ENCODE measurements at places on chromosomes 4 and X.
A peak's percentile ranks its signal among the peaks of the same experiment; 100 is the strongest.

DNA sequence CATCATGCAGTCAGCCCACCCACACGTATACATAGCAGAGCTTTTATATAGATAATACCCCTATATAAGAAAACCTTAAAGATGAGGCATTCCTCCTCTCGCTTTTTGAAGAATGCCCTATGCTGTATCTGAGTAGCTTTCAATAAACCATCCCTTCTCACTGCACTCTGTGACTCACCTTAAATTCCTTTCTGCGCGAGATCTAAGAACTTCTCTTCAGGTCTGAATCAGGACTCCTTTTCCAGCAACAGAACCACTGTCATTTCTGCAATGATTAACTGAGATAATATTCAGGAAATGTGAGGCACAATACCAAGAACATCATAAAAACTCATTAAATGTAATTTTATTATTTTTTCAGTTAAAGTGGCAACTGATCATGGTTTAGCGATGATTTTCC is 76.4 kb upstream of the DCLK2 start:
- DNase-seq = no peak
- no peaks in the 10 kb centered on the region for H3K4me1 ChIP-seq
- H3K27ac ChIP-seq = no peak overlapping the region
- no peaks in the 10 kb centered on the region for H3K36me3 ChIP-seq
- H3K27me3 ChIP-seq = peaks cover 3% of the 10 kb centered on the region

DNA sequence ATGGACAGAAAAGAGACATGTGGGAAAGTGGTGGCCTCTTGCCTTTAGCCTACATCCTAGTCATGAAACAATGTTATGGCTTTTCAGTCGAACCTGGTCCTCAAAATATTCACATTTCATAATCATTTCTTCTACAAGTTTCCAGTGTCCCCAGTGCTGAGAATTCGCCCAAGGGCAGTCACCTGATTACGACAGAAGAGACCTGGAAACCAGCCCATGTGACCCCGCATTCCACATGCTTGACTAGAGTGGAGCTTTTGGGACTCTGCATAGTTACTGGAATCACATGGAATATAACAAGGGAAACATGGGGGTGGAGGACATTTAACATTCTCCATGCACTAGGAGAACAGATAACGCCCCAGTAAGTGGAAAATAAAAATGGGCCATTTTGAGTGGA is 100.1 kb downstream of the PPARGC1A start:
- no peaks in the 10 kb centered on the region for H3K27me3 ChIP-seq
- H3K4me1 ChIP-seq = no peaks in the 10 kb centered on the region
- H3K36me3 ChIP-seq = no peaks in the 10 kb centered on the region
- no peak for DNase-seq

DNA sequence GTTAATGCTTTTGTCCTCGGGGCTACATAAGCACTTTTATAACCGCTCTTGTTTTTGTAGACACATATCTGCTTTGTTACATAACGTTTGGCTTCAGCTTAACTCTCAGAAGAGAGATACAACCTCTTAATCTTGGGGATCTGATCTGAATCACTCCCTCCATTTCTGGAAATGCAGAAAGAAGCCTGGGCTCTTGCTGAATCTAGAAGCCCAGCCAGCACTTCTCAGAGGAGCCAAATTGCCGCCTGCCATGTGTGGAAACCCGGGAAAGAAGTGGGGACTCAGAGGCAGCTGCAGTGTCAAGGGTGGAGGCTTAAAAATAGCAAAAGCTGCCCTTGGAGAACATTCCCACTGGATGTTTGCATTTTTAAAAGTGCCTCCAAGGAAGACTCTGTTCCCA is 69.3 kb upstream of the LDB2 start:
- H3K27me3 ChIP-seq = peaks cover 9% of the 10 kb centered on the region
- H3K4me1 ChIP-seq = no peaks in the 10 kb centered on the region
- no peak for DNase-seq
- no peaks in the 10 kb centered on the region for H3K36me3 ChIP-seq
- no peak overlapping the region for H3K27ac ChIP-seq

GRCh38 chr4:158356301-158356700 is 146.0 kb downstream of the TMEM144 start:
- no peaks in the 10 kb centered on the region for H3K4me1 ChIP-seq
- no peak overlapping the region for H3K27ac ChIP-seq
- H3K27me3 ChIP-seq = peaks cover 5% of the 10 kb centered on the region
- H3K36me3 ChIP-seq = no peaks in the 10 kb centered on the region
- no peak for DNase-seq

DNA sequence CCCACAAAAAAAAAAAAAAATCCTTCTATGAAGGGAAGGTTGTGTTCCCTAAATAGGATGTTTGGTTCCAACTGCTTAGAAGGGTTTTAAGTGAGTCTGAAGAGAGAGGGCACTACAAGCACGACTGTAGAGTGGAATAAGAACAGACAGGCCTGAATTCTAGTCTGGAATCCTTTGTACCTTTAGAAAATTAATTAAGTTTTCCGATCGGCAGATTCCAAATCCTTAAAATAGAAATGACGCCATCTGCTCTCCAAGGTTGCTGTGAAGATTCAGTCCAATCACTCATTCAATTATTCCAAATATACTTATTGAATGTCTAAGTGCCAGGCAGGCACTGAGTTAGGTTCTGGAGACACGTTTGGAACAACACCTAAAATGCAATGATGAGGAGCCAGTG is 3.8 kb downstream of the HS3ST1 start:
- H3K36me3 ChIP-seq = no peaks in the 10 kb centered on the region
- no peak overlapping the region for H3K4me3 ChIP-seq
- H3K4me1 ChIP-seq = peaks cover 43% of the 10 kb centered on the region
- no peak overlapping the region for H3K27ac ChIP-seq

GRCh38 chr4:82721819-82722423 is 76.7 kb downstream of the SCD5 start:
- no peaks in the 10 kb centered on the region for H3K4me1 ChIP-seq
- no peak overlapping the region for H3K4me3 ChIP-seq
- DNase-seq = peak; percentile 2

DNA sequence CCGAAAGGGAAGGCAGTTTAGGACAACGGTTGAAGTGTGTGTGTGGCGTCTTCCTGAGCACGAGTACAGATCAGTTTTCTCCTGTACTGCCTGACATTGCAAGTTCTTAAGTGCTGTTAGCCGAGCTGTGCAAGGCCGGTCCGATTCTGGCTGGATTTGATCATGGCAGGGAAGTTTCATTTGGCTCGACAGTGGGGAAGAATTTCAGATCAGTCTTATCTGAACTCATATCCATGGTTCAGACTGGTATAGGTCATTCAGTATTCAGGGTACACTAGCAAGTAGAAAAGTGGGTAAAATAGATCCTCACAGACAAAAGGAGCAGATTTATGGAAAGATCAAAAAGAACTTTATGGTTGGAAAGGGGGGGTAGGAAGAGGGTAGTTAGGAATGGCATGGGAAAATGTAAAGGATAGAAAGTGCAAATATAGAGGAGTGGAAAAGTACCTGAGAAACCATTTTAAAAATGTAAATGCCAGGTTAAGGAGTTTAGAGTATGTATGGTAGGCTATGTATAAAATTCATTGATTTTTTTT is 716 bp downstream of the THAP9 start:
- H3K4me3 ChIP-seq = no peak overlapping the region
- H3K36me3 ChIP-seq = peaks cover 26% of the 10 kb centered on the region
- no peaks in the 10 kb centered on the region for H3K27me3 ChIP-seq
- no peak for DNase-seq
- no peak overlapping the region for H3K27ac ChIP-seq

- no peaks in the 10 kb centered on the region for H3K36me3 ChIP-seq
- no peaks in the 10 kb centered on the region for H3K27me3 ChIP-seq
- H3K4me1 ChIP-seq = no peaks in the 10 kb centered on the region
- DNase-seq = no peak
Observed at GRCh38 chr4:167885872-167886271, 206.5 kb upstream of the ANXA10 start.

DNA sequence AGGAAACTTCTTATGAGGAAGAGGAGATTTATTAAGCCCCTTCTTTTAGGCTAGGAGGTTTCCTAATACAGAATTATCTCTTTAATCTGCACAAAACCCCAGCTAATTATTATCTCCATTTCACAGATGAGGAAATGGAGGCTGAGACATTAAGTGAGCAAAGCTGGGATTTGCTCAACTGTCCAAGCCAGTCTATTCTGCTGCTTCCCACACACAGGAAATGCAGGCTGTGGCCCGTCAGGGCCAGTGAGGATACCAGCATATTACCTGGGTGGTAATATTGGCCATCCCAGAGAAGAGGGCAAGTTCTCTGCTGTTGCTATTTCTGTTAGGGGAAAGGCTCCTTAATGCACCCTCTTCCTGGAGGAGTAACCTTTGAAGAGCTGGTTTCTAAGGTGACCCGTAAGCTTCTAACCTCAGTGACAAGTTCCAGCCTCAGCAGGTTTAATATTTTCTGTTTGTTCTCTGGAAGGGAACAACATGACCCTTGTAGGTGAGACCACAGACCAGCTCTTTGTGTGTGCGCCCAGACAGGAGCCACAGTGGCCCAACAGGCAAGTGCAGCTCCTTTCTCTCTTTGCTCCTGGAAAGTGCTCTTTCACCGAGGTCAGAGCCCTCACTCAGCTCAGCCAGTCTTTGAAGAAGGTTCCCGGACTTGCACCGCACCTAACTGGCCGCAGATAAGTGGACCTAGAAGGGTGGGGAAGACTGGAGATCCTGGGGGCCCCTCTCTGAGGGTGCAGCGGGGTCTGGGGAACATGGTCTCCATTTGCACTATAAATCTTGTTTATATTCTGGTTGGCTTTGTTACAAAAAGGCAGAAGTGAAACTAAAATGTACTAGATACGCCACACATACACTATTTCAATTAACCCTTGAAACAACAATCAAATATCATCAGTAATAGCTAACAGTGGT is 35.5 kb downstream of the TBC1D9 start:
- peak overlapping the region; percentile 34 for H3K4me3 ChIP-seq
- DNase-seq = no peak
- H3K27ac ChIP-seq = no peak overlapping the region
- H3K27me3 ChIP-seq = peaks cover 3% of the 10 kb centered on the region
- peaks cover 12% of the 10 kb centered on the region for H3K4me1 ChIP-seq
- H3K36me3 ChIP-seq = no peaks in the 10 kb centered on the region

DNA sequence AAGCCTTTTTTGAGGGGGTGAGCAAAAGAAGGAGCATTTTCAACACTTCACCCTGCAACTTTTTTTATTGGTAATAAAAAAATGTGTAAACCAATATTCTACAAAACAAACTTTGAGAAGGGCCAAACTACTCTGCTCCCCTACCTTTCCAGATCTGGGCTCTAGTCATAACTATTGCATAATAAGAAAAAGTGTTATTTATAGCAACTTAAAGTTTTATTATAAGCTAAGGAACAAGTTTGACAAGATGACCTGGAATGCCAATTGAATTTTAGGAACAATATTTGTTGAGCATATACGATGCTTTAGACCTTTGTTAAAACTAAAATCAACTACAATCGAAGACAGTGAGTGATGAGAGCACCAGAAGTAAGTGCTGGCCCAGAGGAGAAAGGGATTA is 409.6 kb downstream of the IL15 start:
- H3K4me3 ChIP-seq = no peak overlapping the region
- H3K4me1 ChIP-seq = peaks cover 5% of the 10 kb centered on the region
- no peaks in the 10 kb centered on the region for H3K27me3 ChIP-seq
- DNase-seq = no peak
- peaks cover 56% of the 10 kb centered on the region for H3K36me3 ChIP-seq
- no peak overlapping the region for H3K27ac ChIP-seq

DNA sequence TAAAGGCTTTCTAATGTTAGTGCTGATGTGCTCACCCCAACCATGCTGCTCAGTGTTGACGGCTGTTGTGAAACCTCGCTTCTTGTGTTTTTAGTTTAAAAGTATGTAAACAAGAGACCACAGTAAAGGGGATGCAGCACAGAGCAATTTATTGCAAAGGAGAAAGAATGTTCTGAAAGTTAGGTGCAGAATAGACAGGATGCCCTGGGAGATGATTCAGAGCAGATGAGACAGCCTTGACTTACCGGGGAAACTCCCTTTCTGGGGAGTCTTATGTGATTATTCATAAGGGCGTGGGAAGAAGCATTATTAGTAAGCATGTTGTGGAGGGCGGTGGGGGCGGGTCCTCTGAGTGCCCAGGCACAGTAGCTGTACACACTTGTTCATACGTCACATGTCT is 47.7 kb downstream of the EVC start:
- H3K27ac ChIP-seq = no peak overlapping the region
- H3K4me1 ChIP-seq = no peaks in the 10 kb centered on the region
- H3K36me3 ChIP-seq = no peaks in the 10 kb centered on the region
- no peak overlapping the region for H3K4me3 ChIP-seq
- H3K27me3 ChIP-seq = no peaks in the 10 kb centered on the region

GRCh38 chr4:176611381-176611780 is 181.3 kb downstream of the VEGFC start:
- DNase-seq = no peak
- no peaks in the 10 kb centered on the region for H3K27me3 ChIP-seq
- H3K4me1 ChIP-seq = no peaks in the 10 kb centered on the region
- H3K27ac ChIP-seq = no peak overlapping the region
- H3K36me3 ChIP-seq = no peaks in the 10 kb centered on the region
